ENCODE measurements at places on chromosomes 12 and 14.

DNA sequence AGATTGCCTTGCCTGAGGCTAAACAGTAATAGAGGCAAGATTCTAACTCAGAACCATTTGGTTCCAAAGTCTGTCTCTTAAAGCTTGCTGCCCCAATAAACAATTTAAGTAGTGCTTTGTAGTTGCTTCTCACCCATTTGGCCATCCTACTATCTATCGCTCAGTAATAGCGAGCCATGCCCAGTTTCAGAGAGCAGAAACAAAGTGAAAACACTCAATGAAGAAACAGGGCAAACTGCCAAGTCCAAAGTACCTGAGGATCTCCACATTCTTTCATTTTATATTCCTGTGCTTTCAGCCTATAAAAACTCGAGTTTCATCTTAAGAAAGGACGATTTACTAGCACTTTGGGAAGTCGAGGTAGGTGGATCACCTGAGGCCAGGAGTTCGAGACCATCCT, 103.3 kb upstream of the BBS10 start:
- DNase-seq: no peak

DNA sequence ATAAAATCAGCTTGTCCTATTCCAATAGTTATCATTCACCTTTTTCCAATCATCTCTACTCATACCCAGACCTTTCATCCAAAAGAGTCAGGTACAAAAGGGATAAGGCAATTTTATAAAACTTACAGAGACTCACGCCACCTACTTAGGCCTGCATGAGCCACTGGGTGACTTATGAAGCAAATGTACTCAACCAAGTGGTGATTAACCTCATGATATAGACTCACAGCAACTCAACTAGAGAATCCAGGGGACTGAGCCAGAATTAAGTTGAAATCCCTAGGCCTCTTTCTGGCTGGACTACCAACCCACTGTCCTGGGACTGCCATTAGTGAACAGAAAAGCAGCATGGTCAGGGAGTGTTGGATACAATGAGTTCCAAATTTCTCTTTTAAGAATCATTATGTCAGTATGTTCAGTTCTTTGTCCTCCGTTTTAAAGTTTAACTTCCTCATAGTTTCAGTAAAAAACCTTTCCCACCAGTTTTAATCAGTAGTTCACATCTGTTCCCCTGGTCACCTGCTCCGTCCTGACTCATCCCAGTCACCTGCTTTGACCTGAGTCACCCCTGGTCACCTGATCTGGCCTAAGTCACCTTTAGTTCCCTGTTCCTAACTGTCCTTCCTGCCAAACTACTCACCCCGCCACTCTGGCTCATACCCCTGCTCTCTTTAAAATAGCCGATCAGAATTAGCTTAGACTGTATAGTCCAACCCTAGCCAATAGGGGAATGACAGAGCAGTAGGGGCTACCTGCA, 36.8 kb downstream of the SPTSSA start:
- no peak for DNase-seq

- peak; percentile 28 for DNase-seq
Observed at GRCh38 chr12:54161481-54162437, 27.0 kb downstream of the SMUG1 start.

DNA sequence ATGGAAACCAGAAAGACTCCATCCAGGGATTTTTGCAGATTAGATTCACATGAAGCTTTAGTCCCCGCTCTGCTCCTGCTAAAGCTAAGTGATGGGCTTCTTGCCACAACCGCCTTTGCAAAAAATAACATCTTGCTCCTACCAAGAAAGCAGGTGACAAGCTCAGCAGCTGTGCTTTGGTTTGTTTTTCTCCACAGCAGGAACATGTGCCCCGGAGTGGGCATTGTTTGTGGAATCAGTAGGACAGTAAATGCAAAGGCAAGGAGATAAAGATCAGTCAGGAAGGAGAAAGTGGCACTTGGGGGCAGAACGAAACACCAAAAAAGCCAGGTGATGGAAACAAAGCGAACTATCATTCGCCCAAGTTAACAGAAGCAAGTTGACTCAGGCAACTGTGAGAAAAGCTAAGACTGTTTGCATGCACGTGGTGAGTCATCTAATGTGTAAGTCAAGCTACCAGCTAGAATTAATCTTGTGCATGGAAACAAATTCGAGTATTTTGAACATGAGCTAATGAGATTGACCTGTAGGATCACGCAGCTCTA, 165.5 kb upstream of the PLXNC1 start:
- DNase-seq: no peak

DNA sequence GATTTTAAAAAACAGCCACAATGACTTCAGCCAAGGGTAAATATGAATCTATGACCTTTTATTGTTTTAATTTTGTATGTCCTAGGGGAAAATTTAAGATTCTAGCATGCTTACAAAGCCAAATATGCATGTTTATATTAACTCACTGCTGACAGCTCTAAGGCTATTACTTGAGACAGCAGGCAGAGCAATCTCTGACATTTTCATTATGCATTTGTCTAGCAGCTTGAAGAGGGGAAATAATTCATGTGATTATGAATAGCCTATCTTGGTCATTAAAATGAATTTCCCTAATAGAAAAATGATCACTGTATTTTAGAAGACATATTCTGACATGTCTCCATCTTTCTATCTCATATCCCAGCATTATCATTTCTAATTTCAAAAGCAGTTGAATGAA, 46.6 kb upstream of the HELB start:
- DNase-seq: no peak

- DNase-seq: no peak
Observed at GRCh38 chr14:30907659-30908057, 33.3 kb downstream of the COCH start.

Data from NCI-H187 (cell line).